ENCODE measurements at places on chromosomes 6 and 20. TPM values are rescaled to one million over a fixed set of nuclear protein-coding genes. Genes with fewer than 3 reads are reported as not detected.
A peak's percentile ranks its signal among the peaks of the same experiment; 100 is the strongest.

DNA sequence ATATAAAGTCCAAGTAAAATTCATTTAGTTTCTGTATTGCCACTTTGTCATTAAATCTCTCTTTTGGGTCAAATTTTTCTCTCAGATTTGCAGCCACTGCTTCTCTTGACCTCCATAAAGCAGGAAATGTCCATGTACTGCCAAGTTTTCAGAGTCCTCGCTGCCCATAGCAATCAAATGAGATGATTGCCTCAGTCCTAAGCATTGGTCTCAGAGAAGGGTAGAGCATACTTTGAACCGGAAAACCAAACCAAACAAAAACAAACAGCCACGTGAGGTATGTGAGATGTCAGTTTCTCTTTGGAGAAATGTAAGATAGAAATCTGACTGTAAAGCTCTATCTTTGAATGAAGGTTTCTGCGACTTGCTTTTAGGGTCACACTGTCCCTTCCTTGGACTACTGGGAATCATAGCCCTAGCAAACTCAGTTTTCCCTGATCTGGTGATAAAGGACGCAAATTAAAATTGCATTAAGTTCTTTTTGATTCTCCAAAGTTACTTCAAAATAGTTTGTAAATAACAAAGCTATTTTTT is 505.4 kb upstream of the CITED2 start:
- no peak overlapping the region for H3K4me3 ChIP-seq
- no peaks in the 10 kb centered on the region for H3K36me3 ChIP-seq
- no peak overlapping the region for H3K27ac ChIP-seq
- peaks cover 27% of the 10 kb centered on the region for H3K4me1 ChIP-seq
- no peak for DNase-seq

GRCh38 chr6:71488186-71488585 is 199.6 kb downstream of the OGFRL1 start:
- no peaks in the 10 kb centered on the region for H3K36me3 ChIP-seq
- H3K4me1 ChIP-seq, result no peaks in the 10 kb centered on the region
- no peaks in the 10 kb centered on the region for H3K27me3 ChIP-seq
- H3K4me3 ChIP-seq, result no peak overlapping the region
- no peak overlapping the region for H3K27ac ChIP-seq
- DNase-seq, result no peak

Gene SIRPB1
- 4.4 TPM for total RNA-seq

DNA sequence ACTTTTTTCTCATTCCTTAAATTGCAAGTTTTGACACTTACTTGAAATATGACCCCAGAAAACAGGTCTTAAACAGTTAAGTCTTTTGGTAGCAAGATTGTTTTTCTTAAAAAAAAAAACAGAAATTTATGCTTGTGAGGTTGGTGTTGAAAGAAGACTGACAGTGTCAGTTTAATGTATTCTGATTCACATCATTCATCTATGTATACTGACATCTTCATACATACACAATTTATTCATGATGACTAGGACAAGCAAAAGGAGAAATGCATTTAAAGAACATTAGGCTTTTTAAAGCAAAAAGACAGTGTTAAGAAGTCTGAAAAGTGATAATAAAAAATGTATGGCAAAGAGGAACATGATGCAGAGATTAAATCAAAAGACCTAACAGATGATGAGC is 27.0 kb downstream of the MCHR2 start:
- H3K27me3 ChIP-seq, result no peaks in the 10 kb centered on the region
- no peak overlapping the region for H3K27ac ChIP-seq
- no peaks in the 10 kb centered on the region for H3K4me1 ChIP-seq
- no peaks in the 10 kb centered on the region for H3K36me3 ChIP-seq
- no peak for DNase-seq

GRCh38 chr6:6505111-6505510 is 83.4 kb upstream of the LY86 start:
- H3K4me3 ChIP-seq, result no peak overlapping the region
- no peaks in the 10 kb centered on the region for H3K4me1 ChIP-seq
- H3K36me3 ChIP-seq, result no peaks in the 10 kb centered on the region

- peaks cover 32% of the 10 kb centered on the region for H3K36me3 ChIP-seq
- peak overlapping the region; percentile 35 for H3K4me3 ChIP-seq
- peaks cover 19% of the 10 kb centered on the region for H3K4me1 ChIP-seq
- H3K27me3 ChIP-seq, result peaks cover 6% of the 10 kb centered on the region
Observed at GRCh38 chr20:46058599-46059281, 29.7 kb downstream of the SLC12A5 start.

Gene PGBD1
- 1.6 TPM for total RNA-seq

- H3K27ac ChIP-seq, result peak overlapping the region; percentile 14
- H3K36me3 ChIP-seq, result no peaks in the 10 kb centered on the region
- no peak overlapping the region for H3K4me3 ChIP-seq
- H3K27me3 ChIP-seq, result no peaks in the 10 kb centered on the region
- DNase-seq, result no peak
Observed at GRCh38 chr6:37931066-37931465, 111.5 kb downstream of the ZFAND3 start.

Gene PDYN
- not detected for total RNA-seq

GRCh38 chr20:18853946-18854646 is 40.5 kb downstream of the SCP2D1 start:
- no peak for DNase-seq
- no peak overlapping the region for H3K27ac ChIP-seq
- no peaks in the 10 kb centered on the region for H3K27me3 ChIP-seq
- H3K36me3 ChIP-seq, result no peaks in the 10 kb centered on the region
- H3K4me3 ChIP-seq, result no peak overlapping the region

DNA sequence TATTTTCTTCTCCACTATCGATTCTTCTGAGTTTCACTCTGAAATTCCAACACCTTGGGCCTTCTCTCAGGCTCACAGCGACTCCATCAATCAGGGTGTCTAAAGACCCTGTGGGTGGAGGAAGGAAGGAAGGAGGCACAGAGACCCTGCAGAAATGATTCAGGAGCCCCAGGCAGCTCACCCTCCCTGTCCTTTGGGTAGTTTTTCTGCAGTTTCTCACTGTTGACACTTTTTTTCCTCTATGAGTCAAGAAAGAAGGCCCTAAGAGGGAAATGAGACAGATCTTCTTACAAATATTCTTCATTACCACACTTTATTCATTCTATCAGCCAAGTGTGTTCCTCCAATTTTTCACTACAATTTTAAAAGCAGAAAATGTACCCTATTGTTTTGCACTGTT is 34.2 kb upstream of the TBXT start:
- no peaks in the 10 kb centered on the region for H3K4me1 ChIP-seq
- no peaks in the 10 kb centered on the region for H3K27me3 ChIP-seq
- H3K27ac ChIP-seq, result no peak overlapping the region
- H3K36me3 ChIP-seq, result no peaks in the 10 kb centered on the region
- no peak overlapping the region for H3K4me3 ChIP-seq

GRCh38 chr20:9134346-9134745 is 65.5 kb downstream of the PLCB4 start:
- DNase-seq, result no peak
- H3K4me3 ChIP-seq, result no peak overlapping the region
- H3K27ac ChIP-seq, result no peak overlapping the region
- no peaks in the 10 kb centered on the region for H3K27me3 ChIP-seq
- no peaks in the 10 kb centered on the region for H3K36me3 ChIP-seq

DNA sequence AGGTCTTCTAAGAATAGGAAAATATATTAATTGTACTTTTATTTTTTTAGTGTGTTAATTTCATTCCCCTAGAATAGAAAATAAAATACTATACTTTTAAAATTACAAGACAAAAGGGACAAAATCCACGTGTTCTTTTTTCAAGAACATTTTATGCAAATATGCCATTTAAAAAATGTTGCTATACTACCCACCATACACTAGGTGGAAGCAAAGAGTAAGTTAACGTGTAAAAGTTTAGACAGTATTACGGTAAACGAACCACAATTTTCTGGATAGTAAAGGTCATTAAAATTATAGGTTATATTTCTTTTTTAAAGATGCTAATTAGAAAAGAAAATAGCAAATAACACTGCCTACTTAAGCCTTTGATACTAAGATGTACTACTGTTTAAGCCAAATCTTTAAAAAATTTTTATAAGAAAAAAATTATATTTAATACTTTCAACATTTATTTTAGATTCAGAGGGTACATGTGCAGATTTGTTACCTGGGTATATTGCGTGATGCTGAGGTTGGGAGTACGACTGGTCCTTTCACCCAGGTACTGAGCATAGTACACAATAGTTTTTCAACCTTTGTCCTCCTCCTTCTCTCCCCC is 287.6 kb downstream of the PHF3 start:
- no peaks in the 10 kb centered on the region for H3K36me3 ChIP-seq
- no peaks in the 10 kb centered on the region for H3K27me3 ChIP-seq
- no peaks in the 10 kb centered on the region for H3K4me1 ChIP-seq
- no peak for DNase-seq

Gene FAM229B
- total RNA-seq, result 0.58 TPM

DNA sequence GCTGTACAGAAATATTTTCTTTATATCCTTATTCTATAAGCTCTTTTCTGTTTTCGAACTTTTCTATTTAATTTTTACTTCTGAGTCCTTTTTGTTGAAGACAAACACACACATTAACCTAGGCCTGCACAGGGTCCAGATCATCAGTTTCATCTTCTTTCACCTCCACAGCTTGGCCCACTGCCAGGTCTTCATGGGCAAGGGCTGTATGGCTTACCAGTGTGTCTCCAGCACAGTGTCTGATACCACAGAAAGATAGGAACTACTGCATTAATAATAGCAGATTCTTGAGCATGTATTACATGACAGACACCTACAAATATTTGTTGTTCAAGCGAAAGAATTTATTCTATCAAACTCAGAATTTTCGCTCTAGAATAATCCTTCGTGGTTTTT is 24.4 kb downstream of the QKI start:
- no peaks in the 10 kb centered on the region for H3K36me3 ChIP-seq
- peak overlapping the region; percentile 53 for H3K27ac ChIP-seq
- no peak overlapping the region for H3K4me3 ChIP-seq
- H3K27me3 ChIP-seq, result no peaks in the 10 kb centered on the region

Gene QKI
- 283 TPM for total RNA-seq

DNA sequence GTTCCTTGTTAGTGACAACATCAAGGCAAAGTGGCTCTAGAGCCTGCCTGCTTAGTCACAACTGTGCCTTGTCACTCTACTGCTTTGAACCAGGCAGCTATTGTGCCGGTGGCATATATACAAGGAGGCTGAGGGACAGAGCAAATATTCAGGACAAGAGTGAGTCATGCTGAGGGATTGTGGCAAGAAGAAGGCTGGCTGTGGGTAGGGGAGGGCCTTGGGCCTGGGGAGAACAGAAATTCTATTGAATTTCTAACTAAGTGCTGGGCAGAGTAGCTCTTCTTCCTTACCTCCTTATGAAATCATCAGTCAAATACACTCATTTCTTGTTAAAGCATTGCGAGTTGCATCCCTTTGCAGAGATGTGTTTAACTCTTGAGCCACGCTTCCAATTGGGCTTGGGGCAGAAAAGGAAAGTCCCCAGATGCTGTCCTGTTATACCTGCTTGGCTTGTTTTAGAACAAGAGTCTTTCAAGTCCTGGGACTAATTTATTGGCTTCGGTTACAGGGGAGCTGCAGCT is 59.7 kb downstream of the PFDN4 start:
- H3K27me3 ChIP-seq, result no peaks in the 10 kb centered on the region
- H3K27ac ChIP-seq, result no peak overlapping the region
- no peak for DNase-seq
- no peak overlapping the region for H3K4me3 ChIP-seq

All from gastrocnemius medialis (tissue), 4 donors.